Adipocyte (in vitro differentiated cells): ENCODE measurements at places on chromosomes 3 and 15.

DNA sequence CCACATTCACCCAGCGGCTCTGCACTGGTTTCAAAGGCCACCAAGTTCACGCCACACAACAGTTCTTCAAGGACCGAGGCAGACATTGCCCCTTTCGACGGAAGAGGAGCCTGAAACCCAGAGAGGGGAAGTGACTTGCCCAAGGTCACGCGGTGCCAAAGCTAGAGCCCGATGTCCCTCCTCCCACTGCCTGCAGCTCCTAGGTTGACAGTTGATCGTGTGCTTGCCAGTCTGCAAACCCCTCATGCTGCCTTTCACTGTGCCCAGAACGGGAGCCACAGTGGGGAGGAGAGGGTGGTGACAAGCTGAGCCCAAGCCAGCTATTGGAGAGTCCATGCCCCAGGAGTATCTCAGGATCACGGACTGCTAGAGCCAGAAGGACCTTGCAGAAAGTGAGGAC is 230.9 kb downstream of the XXYLT1 start:
- no peak for DNase-seq

DNA sequence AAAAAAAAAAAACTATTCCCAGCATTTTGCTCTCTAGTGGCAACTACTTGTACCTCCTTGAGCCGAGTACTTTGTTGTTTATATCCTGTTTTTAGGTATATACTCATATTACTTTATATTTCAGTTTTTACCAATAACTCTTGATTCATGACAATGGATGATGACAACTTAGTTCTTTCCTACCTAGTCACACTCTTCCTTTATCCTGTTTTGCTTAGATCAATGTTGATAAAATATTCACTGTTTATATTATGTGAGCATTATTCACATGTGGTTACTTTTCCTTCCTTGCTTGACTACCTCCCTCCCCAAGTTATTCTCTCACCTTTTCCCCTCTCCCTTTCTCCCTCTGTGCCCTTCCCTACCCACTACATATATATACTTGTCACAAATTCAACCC is 53.7 kb downstream of the NKIRAS1 start:
- DNase-seq = no peak

DNA sequence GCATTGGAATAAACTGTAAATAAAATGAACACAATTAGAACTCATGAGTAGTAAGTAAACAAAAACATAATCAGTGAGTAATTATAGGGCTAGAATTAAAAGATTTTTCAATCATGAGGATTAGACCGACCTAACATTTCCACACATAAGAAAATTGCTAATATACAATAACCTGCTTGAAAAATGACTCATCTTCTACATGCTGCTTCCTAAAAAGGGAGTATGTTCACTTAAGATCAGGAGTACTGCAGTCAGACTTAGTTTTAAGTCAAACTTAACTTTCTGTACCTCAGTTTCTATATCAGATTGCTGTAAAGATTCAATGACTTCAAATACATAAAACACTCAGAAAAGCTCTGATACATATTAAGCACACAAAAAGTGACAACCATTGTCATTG is 22.6 kb upstream of the NEK10 start:
- no peak for DNase-seq

GRCh38 chr3:165078293-165078692 is at the start of gene SI:
TSS of gene SI (minus strand) at chr3:165078496. CDS start at chr3:165076012, 2,484 bp downstream.
- no peak for DNase-seq

GRCh38 chr3:120139140-120139539 is 44.9 kb upstream of the GSK3B start:
- DNase-seq = no peak

DNA sequence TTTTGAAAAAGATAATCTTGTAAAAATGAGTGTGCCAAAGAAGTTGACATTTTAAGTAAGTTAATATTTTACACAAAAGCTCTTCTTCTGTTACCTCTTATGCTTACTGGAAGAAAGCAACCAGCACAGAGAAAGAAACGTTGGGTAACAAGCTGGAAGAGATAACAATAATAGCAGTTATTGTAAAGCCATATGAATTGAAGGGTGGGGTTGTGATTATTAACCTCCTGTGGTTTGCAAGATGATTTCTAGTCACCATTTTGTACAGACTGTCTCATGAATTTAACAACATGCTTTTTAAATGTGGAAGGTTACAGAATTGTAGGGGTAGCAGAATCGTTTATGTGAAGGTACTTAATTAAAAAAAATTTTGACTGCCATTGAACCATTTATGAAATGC is 9.2 kb downstream of the RAP2B start:
- DNase-seq = no peak

DNA sequence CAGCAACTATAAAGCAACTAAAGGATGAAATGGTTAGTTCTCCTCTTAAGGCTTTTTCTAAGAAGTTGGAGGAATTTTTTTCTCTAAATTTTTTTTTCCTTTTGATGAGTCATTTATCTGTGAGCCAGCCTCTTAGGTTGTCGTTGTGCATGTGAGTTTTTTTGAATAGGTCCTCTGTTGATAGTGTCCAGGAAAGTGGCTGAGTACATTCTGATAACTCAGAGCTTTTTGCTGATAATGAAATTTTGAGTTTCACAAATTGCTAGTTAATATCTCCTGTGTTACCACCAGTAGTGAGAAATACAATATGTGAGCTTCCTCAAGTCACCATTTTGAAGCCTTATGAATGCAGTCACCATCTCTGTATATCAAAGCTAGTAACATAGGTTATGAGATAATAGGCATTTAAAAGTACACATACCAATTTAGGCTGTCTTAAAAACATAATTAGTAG is 7.1 kb upstream of the LXN start:
- DNase-seq = peak; percentile 42

- no peak for DNase-seq
Measured at GRCh38 chr3:124935794-124936542, 1.4 kb upstream of the MUC13 start.

- DNase-seq = no peak
Measured at GRCh38 chr15:80026310-80026709, 33.2 kb upstream of the ZFAND6 start.

GRCh38 chr15:101394654-101395053 is 94.9 kb downstream of the PCSK6 start:
- DNase-seq = no peak

GRCh38 chr3:41216993-41217392 is 17.7 kb downstream of the CTNNB1 start:
- no peak for DNase-seq

DNA sequence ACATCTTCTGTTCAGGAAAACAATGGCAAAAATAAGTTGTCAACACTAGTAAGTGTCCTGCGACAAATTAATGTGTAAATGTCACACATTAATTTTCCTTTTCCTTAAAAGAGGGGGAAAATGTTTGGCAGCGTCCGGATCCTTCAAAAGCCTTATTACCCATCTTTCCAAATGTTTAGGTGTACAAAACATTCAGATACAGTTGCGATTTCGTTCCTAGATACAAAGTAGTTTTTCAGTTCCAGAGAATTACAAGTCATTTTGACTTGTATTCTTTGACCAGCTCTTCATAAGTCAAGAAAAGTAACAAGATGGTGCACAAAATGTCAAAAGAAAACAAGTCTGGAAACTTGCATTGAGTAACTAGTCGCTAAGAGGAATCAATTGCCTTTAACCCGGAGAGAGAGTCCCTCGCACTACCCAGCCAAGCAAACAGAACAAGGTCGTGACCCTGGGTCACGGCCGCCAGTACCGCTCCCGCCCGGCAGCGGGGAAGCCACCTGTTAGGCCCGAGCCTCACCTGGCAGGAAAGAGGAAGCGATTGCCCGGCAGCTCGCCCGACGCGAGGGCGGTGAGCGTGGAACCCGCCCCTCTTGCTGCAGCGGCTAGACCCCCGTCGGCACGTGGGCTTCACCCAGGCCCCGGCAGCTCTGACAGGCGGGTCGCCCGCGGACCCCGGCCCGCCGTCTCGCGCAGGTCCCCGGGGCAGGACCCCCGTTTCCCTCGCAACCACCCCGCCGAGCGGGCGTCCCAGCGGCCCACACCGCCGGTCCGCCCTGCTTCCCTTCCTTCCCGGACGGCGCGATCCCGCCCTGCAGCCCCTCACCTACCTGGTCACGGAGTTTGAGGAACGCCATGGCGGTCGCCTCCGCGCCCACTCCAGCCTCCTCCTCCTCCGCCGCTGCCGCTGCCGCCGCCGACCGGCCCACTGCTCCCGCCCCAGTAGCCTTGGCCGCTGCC is 61.0 kb upstream of the ANKRD28 start:
- peak; percentile 29 for DNase-seq

DNA sequence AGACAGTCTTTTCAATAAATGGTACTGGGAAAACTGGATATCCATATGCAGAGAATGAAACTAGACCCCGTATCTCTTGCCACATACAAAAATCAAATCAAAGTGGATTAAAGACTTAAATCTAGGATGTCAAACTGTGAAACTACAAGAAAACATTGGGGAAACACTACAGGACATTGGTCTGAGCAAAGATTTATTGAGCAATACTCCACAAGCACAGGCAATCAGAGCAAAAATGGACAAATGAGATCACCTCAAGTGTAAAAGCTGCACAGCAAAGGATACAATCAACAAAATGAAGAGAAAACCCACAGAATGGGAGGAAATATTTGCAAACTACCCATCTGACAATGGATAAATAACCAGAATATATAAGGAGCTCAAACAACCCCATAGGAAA is 38.4 kb upstream of the MBNL1 start:
- DNase-seq = no peak

DNA sequence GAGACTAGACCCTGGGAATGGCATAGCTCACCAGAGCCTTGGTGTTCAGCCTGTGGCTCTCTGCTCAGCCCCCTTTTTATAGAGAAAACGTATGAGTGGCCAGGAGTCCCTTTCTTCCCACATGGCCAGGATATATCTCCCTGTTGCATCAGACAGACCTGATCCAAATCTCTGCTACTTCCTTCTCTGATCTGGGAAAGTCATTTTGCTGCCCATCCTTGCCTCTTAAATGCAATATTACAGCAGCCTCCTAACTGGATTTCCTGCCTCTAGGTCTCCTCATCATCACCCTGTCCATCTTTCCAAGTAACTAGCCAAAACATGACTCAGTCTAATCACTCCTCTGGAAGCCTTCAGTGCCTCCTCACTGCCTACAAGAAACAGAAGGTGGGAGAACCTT is 42.9 kb downstream of the CTDSPL start:
- no peak for DNase-seq

DNA sequence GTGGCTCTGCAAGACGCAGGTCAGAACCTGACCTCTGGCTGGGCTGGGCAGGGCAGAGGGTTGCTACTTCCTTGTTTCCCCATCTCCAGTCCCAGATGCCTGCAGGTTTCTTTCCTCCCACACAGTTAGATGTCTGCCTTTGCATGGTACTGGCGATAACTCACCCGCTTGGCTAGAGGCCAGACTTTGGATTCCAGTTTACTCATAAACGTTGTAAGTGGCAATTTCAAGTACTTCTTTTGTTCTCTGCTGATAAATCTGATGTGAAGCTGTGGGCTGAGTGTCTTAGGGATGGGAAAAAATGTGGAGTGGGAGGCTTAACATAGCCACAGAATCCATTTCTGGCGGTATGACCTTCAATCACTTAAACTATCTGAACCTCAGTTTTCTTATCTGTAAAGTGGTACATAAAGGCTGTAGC is 194.2 kb downstream of the EBLN2 start:
- DNase-seq = peak; percentile 76

DNA sequence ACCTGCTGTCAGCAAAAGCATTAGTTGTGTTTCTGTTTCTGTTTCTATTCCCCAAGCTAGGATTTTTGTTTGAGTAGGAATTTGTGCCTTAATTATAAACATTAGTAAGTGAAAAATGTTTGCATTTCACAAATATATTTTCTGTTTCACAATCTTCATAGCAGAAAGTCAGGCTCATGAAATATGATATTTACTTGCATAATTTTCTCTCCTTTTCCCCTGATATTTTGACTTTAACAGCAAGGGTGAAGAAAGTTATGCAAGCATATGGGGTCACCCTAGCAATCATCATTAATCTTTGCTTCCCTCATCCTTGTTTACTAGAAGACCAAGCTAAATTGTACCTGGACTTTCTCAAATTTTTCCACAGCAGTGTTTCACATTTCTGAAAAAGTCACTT is 140.3 kb upstream of the SEMA6D start:
- DNase-seq = peak; percentile 68

DNA sequence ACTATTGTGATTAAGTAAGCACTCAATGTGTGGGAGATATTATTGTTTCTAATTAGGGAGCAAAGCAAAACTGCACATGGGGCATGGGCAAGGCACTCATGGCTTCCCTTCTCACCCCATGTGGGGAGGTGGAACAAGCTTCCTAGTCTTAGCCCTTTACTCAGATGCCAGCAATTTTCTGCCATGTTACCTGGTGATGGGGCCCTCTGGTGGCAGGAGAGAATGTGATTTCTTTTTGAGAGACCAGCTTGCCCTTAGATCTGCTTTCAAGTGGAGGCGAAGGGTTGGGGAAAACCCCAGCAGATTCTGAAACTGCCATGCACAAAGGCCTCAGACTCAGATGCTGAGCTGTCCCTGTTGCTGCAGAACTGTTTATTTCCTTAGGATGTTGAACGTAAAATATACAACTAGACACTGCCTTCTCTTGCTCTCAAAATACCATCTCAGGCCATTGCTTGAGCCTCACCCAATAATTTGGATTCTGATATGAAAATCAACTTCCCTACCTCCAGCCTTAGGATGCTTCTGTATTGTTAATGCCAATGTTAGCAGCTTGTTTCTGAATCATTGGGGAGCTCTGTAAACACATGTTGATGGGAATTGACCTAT is 130.2 kb upstream of the TPRG1 start:
- peak; percentile 22 for DNase-seq
